ENCODE measurements at places on chromosomes 6 and 20.

DNA sequence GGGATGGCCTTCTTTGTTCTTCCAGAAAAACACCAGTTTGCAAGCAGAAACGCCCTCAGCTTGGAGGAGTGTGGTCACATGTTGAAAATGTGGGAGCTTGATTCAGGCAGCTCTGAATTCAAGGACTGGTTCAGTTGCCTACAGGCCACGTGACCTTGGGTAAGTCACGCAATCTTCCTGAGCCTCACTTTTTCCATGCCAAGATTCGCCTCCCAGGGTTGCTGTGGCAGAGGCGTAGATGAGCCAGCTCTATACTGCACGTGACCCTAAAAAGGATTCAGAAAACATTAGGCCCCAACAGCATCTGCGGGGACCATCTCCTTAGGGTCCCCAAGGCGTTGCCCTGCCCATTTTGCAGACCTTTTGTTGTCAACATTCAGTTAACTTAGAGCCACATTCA, 112.0 kb upstream of the SNX9 start:
- DNase-seq = no peak

DNA sequence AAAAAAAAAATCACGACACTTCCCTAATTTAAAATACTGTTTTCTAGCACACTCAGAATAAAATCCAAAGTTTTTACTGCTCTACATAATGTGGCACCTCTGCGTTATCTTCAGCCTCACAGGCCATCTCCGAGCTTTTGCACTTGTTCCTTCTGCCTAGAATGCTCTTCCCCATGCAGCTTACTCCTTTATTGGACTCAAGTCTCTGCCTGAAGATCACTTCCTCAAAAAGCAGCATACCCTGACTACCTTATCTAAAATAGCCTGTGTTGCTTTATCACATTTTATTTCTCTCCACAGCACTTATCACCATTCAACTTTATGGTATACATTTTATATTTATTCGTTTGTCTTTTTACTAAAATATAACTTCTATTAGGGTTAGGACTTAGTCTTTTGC, 2.3 kb downstream of the ZNF322 start:
- no peak for DNase-seq

- no peak for DNase-seq
Observed at GRCh38 chr6:16420715-16421461, 182.5 kb downstream of the GMPR start.

GRCh38 chr20:9911519-9911918, 72.6 kb upstream of the PAK5 start:
- DNase-seq = no peak

DNA sequence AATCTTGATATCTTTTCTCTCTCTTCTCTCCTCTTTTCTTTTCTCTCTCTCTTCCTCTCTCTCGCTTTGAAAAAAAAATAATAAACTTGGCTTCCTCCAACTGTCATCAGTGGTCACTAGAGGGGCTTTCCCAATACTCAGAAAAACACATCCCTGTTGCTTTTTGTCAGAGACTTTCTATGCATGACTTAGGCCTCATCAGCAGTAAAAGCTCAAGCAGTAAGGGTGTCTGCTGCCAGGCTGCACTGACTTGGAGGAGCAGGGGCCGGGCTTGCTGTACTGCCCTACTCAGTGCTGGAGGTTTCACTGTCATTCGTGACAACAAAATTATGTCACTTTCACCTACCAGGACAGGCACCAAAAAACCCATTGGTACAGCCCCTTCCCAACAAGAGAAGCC, 272.0 kb downstream of the ADGB start:
- DNase-seq = no peak

DNA sequence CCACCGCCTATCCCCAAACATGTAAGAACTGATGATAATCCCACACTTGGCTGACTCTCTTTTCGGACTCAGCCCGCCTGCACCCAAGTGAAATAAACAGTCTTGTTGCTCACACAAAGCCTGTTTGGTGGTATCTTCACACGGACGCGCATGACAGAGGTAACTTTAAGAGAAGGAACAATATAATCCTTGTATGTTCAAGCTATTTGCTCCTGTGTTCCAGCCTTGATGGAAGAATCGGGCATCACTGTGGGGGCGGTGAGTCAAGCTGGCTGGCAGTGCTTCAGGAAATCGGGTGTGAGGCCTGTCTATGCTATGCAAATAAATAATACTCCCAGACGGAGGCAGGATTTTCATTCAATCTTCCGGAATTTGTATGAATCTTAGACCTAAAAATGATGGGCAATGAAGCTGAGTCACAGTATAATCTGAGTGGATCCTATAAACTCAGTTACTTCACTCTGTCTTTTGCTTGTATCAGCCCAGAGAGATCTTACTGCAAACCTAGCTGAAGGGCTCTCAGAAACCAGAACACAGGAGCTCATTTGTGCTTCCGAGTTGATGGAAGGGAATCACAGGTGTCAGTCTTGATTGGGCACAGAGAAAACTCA, 45.2 kb upstream of the NT5E start:
- no peak for DNase-seq

- no peak for DNase-seq
Observed at GRCh38 chr6:131643855-131644460, 6.9 kb downstream of the ENPP3 start.

GRCh38 chr6:44150317-44150917, 8.2 kb upstream of the CAPN11 start:
- DNase-seq = no peak

- no peak for DNase-seq
Observed at GRCh38 chr20:24827603-24828295, 121.3 kb upstream of the CST7 start.

GRCh38 chr6:69164564-69165229, 529.6 kb downstream of the ADGRB3 start:
- DNase-seq = no peak

Data from C1 segment of cervical spinal cord (tissue), 14 donors.